ENCODE measurements at places on chromosomes 2 and 18. TPM values are rescaled to one million over a fixed set of nuclear protein-coding genes. Genes with fewer than 3 reads are reported as not detected.

- no peaks in the 10 kb centered on the region for H3K27me3 ChIP-seq
- H3K4me3 ChIP-seq, result no peak overlapping the region
- no peak for DNase-seq
- no peak overlapping the region for H3K27ac ChIP-seq
Observed at GRCh38 chr18:44747157-44747556, 66.5 kb downstream of the SETBP1 start.

GRCh38 chr2:152022090-152022489 lies 76.8 kb downstream of the CACNB4 start:
- H3K36me3 ChIP-seq, result no peaks in the 10 kb centered on the region
- no peak overlapping the region for H3K4me3 ChIP-seq
- no peak overlapping the region for H3K27ac ChIP-seq
- no peaks in the 10 kb centered on the region for H3K27me3 ChIP-seq
- no peak for DNase-seq
- H3K4me1 ChIP-seq, result peaks cover 9% of the 10 kb centered on the region

- DNase-seq, result no peak
- no peaks in the 10 kb centered on the region for H3K4me1 ChIP-seq
- peaks cover 7% of the 10 kb centered on the region for H3K27me3 ChIP-seq
- H3K4me3 ChIP-seq, result no peak overlapping the region
- H3K36me3 ChIP-seq, result no peaks in the 10 kb centered on the region
- no peak overlapping the region for H3K27ac ChIP-seq
Observed at GRCh38 chr2:18159896-18160295, 281.4 kb downstream of the KCNS3 start.

- no peak for DNase-seq
- H3K4me1 ChIP-seq, result peaks cover 9% of the 10 kb centered on the region
- no peaks in the 10 kb centered on the region for H3K27me3 ChIP-seq
Observed at GRCh38 chr2:236538242-236538641, 31.4 kb upstream of the ACKR3 start.

DNA sequence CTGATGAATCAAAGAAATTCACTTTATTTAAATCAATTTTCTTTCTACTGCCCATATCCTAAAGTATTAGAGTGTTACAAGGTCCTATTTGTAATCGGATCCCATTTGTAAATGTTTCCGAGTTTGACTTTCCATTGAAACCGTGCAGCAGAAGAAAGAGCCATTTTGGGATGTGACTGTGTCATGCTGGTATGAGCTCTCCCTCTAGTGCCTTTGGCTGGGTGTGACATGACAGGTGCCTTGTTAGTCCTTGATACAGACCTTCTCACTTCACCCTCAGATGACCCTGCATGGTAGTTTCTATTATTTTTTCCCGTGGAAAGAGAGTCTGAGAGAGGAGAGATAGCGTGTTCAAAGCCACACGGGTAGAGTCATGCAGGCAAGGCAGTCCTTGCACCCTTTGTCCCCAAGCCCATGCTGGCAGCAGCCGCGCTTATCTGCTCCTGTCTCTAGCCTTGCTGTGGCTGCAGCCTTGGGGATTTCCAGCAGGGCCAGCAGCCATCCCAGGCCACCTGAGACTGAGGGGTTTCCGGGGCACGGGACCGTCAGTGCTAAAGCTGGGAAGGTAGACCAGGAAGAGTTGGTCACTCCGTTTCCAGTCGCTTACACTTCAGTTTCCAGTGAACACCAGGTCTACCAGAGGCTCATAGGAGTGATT lies 21.4 kb downstream of the CHMP1B start:
- H3K27ac ChIP-seq, result no peak overlapping the region
- H3K4me3 ChIP-seq, result no peak overlapping the region
- H3K27me3 ChIP-seq, result no peaks in the 10 kb centered on the region
- H3K36me3 ChIP-seq, result peaks cover 10% of the 10 kb centered on the region
- no peaks in the 10 kb centered on the region for H3K4me1 ChIP-seq

- H3K27me3 ChIP-seq, result no peaks in the 10 kb centered on the region
- no peak overlapping the region for H3K27ac ChIP-seq
- DNase-seq, result no peak
- no peak overlapping the region for H3K4me3 ChIP-seq
- no peaks in the 10 kb centered on the region for H3K36me3 ChIP-seq
Observed at GRCh38 chr2:15018814-15019213, 386.3 kb downstream of the LRATD1 start.

GRCh38 chr2:10345126-10345525 lies 42.4 kb downstream of the HPCAL1 start:
- H3K36me3 ChIP-seq, result no peaks in the 10 kb centered on the region
- no peak overlapping the region for H3K4me3 ChIP-seq
- DNase-seq, result no peak
- H3K4me1 ChIP-seq, result peaks cover 30% of the 10 kb centered on the region
- H3K27ac ChIP-seq, result no peak overlapping the region

SERPINB10 gene
- not detected for total RNA-seq

STAMBP gene
- 37.4 TPM for total RNA-seq

DNA sequence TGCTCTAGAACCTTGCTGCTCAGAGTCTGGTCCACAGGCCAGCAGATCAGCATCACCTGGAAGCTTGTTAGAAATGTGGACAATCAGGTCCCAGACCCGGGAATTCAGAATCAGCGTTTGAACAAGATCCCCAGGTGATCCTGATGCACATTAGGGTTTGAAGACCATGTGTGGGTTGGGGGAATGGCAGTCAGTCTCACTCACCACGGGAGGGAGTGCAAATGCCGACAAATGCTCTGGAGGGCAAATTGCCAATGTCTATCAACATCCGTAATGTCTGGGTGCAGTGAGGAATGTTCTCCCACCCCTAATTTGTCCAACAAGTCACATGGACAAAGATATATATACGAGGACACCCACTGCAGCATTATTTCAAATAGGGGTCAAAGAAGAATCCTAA lies 34.5 kb downstream of the INPP5D start:
- H3K27ac ChIP-seq, result no peak overlapping the region
- H3K27me3 ChIP-seq, result peaks cover 7% of the 10 kb centered on the region
- no peak for DNase-seq
- no peak overlapping the region for H3K4me3 ChIP-seq
- H3K36me3 ChIP-seq, result no peaks in the 10 kb centered on the region
- no peaks in the 10 kb centered on the region for H3K4me1 ChIP-seq

- no peaks in the 10 kb centered on the region for H3K36me3 ChIP-seq
- H3K27ac ChIP-seq, result no peak overlapping the region
- H3K27me3 ChIP-seq, result no peaks in the 10 kb centered on the region
Observed at GRCh38 chr2:18413676-18414396, 146.6 kb downstream of the RDH14 start.

DNA sequence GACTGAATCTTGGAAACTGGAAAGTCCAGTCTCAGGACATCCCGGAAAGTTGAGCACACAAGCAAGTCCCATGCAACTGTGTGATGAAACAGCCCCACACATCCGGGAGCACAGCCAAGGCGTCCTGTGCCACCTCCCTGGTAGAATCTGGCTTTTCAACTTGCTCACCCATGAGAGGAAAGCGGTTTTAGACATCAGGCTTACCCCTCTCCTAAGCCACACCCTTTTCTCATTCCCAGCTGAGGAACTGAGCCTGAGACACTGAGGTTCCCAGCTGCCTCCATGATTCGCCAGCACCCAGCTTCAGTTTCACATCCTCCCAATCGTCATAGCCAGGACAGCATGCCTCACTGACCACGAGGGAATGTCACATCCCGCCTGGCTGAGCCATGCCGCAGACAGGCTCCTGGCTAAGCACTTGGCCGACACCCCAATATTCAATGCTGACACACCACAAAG lies 60.3 kb downstream of the STEAP3 start:
- no peak overlapping the region for H3K4me3 ChIP-seq
- H3K4me1 ChIP-seq, result no peaks in the 10 kb centered on the region
- DNase-seq, result no peak
- H3K36me3 ChIP-seq, result no peaks in the 10 kb centered on the region
- no peak overlapping the region for H3K27ac ChIP-seq

- DNase-seq, result no peak
- H3K4me1 ChIP-seq, result no peaks in the 10 kb centered on the region
Observed at GRCh38 chr2:7803515-7803914, 878.3 kb upstream of the ID2 start.

Data from neural crest cell (in vitro differentiated cells).